ENCODE measurements at places on chromosomes 5 and 9.
A peak's percentile ranks its signal among the peaks of the same experiment; 100 is the strongest.

GRCh38 chr5:125093776-125094175, 347.3 kb upstream of the ZNF608 start:
- peak; percentile 91 for DNase-seq

DNA sequence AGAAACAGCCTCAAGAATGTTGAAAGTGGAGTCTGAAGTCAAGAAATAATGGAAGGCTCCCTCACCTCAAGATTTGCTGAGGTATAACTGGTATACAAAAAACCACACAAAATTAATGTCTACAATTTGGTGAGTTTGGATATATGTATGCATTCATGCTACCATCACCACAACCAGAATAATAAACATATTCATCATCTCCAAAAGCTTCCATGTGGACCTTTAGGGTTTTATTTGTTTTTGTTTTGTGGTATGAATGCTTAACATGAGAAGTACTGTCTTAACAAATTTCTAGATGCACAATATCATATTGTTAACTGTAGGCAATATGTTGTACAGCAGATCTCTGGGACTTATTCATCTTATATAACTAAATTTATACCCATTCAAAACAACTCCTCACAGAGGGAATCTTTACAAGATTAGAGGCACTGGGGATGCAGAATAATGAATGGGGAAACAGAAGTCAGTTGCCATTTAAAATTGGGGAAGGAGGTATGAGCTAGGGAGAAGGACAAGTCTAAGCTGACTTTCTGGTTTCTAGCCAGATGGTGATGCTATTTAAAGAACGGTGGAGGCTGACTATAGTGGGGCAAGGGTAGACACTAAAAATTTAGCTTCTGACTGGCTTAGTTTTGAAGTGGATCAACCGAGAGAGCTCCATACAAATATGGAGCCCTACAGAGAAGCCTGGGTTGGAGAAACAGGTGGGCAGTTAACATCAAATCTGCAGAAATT, 213.9 kb downstream of the BNC2 start:
- no peak for DNase-seq

DNA sequence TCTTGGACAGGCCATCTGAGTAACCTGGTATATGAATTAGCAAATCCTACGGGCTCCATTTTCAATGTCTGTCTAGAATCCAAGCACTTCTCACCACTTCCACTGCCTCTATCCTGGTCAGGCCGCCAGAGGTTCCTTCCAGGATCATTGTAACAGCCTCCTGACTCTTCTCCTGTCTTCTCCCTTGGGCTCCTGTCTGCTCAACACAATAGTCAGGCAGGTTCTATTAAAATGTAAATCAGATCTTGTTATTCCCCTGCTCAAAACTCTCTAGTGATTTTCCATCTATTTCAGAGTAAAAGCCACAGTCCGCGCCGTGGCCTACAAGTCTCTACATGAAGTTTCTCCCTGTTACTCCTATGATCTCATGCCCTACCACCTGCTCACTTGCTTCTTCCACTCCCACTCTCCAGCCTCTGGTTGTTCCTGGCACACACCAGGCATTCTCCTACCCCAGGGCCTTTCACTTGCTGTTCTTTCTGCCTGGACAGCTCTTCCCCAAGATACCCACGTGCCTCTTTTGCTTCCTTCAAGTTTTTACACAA, 21.7 kb downstream of the ZNF366 start:
- no peak for DNase-seq

- DNase-seq, result no peak
Measured at GRCh38 chr5:68528821-68529273, 313.3 kb downstream of the PIK3R1 start.

GRCh38 chr5:102778478-102778877, 23.4 kb downstream of the PAM start:
- peak; percentile 64 for DNase-seq

- no peak for DNase-seq
Measured at GRCh38 chr5:6590581-6590980, 42.3 kb downstream of the NSUN2 start.

GRCh38 chr5:139660923-139661814, 13.0 kb downstream of the CXXC5 start:
- DNase-seq, result peak; percentile 87

DNA sequence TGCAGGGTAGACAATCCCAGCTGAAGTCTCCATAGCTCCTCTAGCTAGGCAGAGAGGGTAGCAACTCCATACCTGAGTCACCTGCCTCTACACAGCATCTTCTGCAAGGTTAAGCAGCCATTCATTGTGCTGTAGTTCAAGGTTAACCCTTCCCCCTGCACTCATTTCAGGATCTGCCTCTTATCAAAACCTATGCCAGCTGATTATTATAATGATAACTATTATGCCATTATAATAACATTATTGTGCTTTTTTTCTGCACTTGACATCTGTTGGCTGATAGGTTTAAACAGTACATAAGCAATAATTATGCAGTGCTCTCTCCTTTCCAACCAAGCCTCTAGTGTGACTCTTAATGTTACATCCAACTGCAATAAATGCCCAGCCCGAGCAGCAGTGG, 17.3 kb downstream of the SIL1 start:
- DNase-seq, result no peak

DNA sequence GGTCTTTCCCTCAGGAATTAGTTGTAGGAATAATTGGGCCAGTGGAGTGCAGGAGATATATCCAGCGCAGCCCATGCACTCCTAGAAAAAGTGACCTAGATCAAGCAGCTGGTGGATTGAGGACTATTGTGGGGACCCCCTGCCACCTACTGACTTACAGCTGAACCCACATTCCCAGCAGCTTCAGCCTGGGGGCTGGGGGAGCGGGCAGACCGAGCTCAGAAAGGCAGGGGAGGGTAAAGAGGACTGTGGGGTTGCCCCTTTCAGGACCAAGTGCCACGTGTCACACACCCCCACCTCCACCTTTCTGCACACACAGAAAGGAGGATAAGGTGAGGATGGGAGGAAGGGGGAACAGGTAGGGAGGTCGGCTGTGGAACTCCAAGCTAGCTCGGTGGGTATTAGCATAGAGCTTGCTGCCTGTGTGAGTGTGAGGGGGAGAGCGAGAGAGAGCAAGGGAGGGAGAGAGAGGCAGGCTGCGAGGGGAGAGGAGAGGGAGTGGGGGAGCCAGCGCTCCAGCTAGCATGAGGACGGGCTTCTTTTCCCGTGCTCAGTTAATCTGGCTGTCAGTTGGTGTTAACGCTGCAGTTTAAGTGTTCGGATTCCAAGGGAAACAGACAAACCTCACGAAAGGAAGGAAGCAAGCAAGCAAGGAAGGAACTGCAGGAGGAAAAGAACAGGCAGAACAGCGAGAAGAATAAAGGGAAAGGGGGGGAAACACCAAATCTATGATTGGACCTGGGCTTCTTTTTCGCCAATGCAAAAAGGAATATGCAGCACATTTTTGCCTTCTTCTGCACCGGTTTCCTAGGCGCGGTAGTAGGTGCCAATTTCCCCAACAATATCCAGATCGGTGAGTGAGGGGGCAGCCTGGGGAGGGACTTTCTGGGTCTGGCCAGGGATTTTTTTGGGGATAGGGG, at the start of gene GRIA1:
TSS of gene GRIA1 (plus strand) at position 553 of the 920 bp plus-strand sequence.
- DNase-seq, result no peak

- no peak for DNase-seq
Measured at GRCh38 chr9:122865300-122865699, 36.9 kb upstream of the PDCL start.

DNA sequence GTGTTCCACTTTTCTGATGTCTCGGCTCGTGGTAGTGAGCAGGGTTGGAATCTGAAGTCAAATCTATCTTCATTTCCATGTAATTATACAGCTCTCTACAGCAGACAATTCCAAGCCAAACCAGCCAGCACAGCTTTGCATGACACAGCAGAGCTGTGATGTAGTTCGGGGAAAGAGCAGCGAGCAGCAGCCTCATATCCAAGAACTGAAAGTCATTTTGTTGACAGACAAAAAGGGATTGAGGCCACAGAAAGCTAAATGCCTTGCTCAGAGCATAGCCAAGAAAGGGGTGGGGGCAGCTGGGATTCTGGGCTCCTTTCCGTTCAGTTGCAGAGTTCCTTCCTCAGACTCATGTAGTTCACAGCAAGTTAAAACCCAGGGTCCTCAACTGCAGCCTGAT, 32.1 kb downstream of the LCP2 start:
- DNase-seq, result peak; percentile 27

GRCh38 chr9:91077624-91078368, 276.2 kb downstream of the SYK start:
- no peak for DNase-seq

- no peak for DNase-seq
Measured at GRCh38 chr5:131245948-131246347, 17.9 kb upstream of the CDC42SE2 start.

DNA sequence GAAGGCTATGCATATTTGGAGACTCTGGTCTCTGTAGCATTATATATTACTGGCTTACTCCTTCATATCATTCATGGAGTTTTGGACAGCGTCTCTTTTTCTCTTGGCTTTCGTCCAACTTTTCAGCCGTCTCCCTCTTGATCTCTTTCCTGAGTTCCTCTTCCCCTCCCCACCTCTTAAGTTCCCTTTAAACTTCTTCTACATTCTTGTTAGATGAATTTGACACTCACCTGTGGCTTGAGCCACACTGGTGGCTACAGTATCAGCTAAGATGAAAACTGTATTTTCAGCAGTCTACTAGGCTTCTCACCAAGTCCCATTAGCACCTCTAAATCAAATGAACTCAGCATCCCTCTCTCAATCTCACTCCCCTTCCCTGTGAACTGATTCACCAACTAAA, 128.1 kb downstream of the STARD4 start:
- DNase-seq, result peak; percentile 55

- DNase-seq, result no peak
Measured at GRCh38 chr5:54717870-54718269, 200.3 kb downstream of the SNX18 start.

DNA sequence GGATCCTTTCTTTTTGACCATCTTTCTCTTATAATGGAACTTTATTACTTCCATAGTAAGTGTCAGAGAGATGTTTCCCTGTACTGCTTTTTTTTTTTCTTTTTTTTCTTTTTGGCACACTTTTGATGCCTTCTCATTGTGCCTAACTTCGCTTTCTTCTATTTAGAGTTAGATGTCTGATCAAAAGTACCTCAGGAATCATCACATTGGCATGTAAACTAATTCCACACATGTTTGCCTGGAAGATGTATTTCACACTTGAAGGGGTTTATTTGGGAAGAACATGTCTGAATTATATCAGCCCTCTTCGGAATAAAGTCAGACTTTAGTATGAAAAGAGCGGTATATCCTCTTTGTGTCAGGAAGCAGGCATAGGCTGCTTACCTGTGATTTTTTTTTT, 35.1 kb downstream of the SMARCA2 start:
- no peak for DNase-seq

DNA sequence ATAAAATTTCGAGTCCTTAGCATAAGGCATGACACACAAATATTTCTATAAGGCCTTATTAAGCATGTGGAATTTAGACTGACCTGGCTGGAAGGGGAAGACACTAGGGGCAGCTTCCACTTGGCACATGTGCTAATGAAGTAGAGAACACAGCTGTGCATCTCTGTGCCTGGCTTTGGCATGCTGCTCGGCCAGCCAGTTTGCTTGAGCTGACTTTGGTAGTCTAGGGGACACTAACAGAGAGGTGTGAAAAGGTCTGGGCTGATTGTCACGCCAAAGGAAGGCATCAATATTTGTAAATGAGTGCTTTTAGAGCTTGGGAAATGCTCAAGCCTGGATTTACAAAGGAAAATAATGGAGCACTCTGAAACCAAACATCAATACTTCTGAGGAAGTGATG, 723.7 kb downstream of the PRELID2 start:
- DNase-seq, result no peak

DNA sequence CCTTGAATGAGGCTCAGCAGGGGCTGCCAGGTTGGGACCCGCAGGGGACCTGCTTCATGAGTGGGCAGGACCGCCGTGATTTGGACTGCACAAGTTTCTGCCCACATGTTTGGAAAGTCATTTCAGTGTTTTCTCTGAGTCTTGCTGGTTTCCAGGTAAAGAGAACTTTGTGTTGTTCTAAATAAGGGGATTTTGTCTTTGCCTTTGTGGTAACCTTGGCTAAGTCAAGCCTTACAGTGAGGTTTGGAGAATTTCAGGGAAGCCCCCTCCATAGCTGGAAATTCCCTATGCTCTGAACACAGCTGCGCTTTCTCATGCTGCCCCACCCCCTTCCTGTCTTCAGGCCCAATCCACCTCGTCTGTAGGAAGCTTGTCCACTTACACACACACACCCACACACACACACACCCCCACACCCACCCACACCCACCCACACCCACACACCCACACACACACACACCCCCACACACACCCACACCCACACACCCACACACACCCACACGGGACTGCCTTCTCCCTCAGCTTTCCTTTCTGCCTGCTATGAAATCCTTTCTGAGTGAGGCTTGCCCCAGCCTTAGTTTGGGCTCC, 270.1 kb downstream of the HSPA4 start:
- DNase-seq, result no peak

DNA sequence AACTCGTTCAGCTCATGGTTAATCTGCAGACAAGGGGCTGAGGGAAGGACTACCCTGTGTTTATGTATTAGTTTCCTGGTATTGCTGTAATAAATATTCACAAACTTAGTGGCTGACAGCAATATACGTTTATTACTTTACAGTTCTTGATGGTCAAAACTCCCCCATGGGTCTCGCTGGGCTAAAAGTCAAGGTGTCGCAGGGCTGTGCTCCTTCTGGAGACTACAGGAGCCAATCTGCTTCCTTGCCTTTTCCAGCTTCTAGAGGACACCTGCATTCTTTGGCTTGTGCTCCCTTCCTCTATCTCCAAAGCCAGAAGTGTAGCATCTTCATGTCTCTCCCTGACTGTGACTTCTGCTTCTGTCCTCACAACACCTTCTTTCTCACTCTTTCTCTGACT, 653.8 kb upstream of the RIOK2 start:
- no peak for DNase-seq

DNA sequence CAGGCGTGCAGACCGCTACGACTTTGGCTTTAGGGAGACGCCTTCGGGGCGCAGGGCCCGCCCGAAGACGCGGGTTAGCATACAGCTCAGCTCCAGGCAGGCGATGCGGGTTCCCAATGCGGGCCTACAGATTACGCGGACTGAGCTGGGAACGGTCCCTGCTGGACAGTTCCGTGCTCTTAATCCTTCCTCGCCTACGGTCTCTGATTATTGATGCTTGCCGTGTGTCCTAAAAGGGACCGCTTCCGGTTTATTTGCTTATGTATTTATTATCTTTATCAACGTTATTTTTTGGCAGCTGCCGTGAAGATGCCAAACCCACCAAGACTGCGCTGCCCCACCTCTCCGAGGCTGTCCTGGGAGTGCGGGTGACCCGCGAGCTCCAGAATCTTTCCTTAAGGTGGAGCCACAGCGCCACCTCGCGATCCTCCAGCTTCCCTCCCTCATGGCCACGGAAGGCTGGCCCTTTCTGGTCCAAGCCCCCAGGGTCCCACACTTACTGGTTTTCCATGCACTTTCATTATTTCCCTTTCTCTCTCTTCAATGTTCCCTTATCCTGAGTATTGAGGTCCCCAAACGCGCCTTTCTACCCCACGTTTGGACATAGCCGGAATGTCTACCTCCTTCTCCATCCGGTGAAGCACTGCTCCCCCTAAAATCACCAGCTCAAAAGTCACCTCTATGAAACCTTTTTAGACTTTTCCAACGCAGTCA, 7.0 kb upstream of the EBF1 start:
- peak; percentile 75 for DNase-seq
